Activated T-helper 1 cell treated with anti-CD3 and anti-CD28 coated beads, Interleukin-2, amount 50 U/mL, for 16 hours (primary cell): ENCODE measurements at places on chromosomes 6 and 20.

DNA sequence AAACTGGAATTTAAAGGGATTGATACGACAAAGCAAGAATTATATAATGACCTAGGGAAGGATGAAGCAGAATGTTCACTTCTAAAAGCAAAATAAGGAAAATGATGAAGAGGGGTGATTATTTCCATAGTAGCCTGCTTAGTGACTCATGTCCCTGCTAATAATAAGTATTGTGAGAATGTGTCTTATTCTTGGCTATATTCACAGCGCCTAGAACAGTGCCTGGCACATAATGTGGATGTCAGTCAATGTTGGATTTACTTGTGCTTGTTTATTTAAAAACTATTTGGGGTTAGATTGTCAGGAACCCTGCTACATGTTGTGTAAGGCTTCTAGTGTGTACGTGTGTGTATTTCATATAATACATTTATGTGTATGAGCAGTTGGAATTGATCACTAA lies 85.1 kb downstream of the ZFAND3 start:
- no peak for DNase-seq

DNA sequence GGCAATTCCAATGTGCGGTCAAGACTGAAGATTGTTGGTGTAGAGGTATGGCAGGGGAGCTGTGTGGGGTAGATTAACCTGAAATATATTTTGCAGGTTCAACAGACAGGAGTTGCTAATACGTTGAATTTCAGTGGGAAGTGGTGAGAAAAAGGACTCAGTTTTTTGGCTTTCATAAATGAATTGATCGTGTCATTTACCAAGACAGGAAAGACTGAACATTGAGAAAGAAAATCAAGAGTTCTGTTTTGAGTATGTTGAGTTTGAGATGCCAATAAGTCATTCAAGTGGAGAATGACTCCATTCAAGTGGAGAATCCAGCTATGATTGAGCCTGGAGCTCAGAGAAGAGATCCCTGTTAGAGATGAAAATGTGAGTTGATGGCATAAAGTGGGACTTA lies 31.1 kb downstream of the NFYA start:
- no peak for DNase-seq

- no peak for DNase-seq
Measured at GRCh38 chr6:29590218-29590808, 5.4 kb downstream of the OR2H2 start.

DNA sequence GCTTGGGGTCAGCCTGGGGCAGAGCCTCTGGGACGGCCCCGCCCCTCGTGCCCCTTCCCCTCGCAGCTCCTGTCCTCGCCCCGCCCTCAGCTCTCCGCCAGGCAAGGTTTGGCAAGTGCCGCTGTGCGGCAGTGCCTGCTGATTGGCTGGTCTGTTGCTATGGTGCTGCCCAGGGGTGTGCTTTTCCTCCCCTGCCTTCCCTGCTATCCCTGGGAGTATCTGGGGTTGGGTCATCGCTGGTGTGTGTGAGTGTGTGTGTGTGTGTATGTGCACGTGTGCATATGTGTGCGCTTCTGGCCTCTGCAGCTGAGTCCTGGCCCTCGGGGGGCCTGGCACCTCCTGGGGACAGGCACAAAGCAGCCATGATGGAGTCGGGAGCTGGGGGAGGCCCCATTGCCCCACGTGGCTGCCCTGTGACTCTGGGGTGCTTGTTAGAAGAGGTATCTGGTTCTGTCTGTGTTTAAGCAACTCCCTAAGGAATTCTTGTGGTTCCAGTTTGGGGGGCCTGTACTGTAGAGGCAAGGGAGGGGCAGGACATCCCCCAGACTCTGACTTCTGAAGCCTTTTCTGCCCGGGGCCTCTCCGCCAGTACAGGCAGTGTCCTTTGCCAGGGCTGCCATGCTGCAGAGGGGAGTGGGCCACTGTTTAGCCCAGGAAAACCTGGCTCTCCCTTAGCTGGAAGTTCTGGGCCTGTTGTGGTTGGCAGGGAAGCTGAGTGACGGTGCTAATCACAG lies 6.9 kb downstream of the RTEL1 start:
- DNase-seq: no peak

- DNase-seq: no peak
Measured at GRCh38 chr20:5650280-5650691, 99.9 kb upstream of the SHLD1 start.

- no peak for DNase-seq
Measured at GRCh38 chr20:62313460-62314338, 10.9 kb downstream of the ADRM1 start.
